ENCODE measurements at places on chromosomes 16 and 17. TPM values are rescaled to one million over a fixed set of nuclear protein-coding genes. Genes with fewer than 3 reads are reported as not detected.

GRCh38 chr16:4837733-4838501 lies 9.2 kb downstream of the GLYR1 start:
- DNase-seq = no peak

- DNase-seq = no peak
Measured at GRCh38 chr17:82039695-82040299, 2.3 kb upstream of the DCXR start.

The HERPUD1 gene
- 104 TPM for total RNA-seq

DNA sequence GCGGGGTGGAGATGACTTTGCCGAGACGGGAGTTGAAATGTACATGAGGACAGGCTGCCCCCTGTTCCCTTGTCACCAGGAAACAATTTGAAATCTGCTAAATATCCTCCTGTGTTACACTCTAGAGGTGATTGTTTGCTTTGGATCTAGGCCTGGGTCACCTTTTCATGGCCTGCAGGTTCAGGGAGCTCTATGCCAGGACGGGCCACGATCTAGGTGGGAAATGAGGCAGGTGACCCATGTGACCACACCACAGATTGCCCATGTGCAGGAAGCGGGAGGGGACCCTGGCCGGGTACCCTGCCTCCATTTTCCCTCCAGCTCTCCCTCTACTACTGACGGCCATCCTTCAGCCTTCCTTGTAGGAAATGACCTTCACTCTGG lies 43.4 kb downstream of the MEAK7 start:
- DNase-seq = no peak

DNA sequence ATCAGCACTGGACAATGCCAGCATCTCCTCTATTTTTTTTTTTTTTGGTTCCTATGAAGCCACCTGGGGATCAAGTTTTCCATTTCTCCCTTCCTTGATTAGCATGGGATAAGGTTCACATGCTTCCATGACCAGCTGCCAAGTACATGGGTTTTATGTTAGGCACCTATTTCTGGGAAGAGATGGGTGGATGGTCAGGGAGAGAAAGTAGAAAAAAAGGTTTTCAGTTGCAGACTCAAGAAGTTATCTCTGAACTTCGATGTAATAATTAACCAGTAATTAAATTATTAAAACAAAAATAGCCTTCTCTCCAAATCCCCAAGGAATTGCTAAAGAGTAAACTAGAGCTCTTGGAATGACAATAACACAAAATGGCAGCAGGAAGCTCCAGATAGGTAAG lies 164.9 kb upstream of the MAF start:
- no peak for DNase-seq

DNA sequence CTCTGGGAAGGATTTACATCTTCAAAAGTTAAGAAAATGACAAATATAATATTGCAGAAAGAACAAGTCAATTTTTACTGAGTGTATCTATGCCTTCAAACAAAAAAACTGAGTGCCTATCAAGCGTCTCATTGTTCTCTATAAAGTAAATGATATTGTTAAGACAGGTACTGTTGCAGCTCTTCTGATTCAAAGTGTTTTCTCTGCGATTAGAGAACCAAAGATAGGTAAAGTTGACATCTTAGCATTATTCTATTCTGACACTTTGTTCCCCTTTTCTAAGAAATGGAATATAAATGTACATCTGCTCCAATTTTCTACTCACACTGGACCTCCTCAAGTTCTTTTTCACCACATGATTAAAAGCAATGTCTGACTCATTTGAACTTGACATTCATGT lies 1317.7 kb downstream of the CDH11 start:
- no peak for DNase-seq

- no peak for DNase-seq
Measured at GRCh38 chr17:77321649-77322513, 181.1 kb downstream of the SEC14L1 start.

GRCh38 chr17:69884846-69885245 lies 190.2 kb upstream of the KCNJ16 start:
- DNase-seq = no peak

DNA sequence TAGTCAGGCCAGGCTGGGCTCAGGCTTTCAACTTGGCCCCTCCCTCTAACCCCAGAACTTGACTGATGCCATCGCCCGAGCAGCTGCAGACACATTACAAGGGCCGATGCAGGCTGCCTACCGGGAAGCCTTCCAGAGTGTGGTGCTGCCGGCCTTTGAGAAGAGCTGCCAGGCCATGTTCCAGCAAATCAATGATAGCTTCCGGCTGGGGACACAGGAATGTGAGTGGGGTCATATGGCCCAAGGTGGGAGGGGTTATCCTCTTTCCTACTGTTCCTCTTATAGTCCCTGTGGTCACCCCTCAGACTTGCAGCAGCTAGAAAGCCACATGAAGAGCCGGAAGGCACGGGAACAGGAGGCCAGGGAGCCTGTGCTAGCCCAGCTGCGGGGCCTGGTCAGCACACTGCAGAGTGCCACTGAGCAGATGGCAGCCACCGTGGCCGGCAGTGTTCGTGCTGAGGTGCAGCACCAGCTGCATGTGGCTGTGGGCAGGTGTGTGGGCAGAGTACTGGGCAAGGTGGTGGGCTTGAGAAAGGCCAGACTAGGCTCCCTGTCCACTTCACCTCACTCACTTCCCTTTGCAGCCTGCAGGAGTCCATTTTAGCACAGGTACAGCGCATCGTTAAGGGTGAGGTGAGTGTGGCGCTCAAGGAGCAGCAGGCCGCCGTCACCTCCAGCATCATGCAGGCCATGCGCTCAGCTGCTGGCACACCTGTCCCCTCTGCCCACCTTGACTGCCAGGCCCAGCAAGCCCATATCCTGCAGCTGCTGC lies 2.1 kb upstream of the NRN1L start:
- no peak for DNase-seq

- no peak for DNase-seq
Measured at GRCh38 chr17:4479340-4479981, 19.2 kb upstream of the SPNS2 start.

The RASL10B gene
- total RNA-seq = 0.82 TPM

The CACNG4 gene
- 6.0 TPM for total RNA-seq

The NRN1L gene
- 1.7 TPM for total RNA-seq

The BCL6B gene
- total RNA-seq = 13.3 TPM

- no peak for DNase-seq
Measured at GRCh38 chr17:73410586-73411312, 98.9 kb upstream of the CDC42EP4 start.

The RMI2 gene
- 14.1 TPM for total RNA-seq

DNA sequence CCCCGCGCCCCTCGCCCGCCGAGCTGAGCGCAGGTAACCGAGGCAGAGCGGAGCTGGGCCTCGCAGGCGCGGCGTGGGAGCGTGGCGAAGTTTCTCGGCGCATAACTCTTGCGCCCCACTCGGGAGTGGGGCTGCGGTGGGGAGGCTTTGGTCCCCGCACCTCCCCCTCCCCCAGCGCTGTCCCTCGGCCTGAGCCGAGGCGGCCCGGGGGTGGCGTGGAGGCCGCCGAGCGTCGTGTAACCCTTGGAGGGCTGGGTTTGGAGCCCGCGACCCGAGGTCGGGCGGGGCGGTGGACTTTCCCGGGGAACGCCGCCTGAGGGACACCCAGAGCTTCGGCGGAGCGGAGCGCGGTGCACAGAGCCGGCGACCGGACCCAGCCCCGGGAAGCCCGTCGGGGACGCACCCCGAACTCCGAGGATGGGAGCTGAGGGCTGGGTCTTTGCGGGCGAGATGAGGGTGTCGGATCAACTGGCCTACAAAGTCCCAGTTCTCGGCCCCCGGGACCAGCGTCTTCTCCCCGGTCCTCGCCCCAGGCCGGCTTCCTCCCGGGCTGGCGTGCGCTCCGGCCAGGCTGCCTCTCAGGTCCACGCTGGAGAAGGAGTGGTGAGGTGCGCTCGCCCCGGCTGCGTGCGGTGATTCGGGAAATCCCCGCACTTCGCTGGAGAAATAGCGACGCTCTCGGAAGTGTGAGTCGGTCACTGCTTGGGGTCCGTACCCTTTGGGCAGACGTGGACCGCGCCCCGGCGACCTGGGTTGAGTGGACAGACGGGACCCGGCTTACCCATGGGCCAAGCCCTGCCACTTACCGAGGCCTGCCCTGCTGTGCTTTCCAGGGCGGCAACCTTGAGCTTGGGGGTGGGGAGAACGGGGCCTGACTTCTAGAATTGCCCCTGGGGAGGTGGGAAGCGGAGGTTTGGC lies 168.4 kb downstream of the RAB11FIP4 start:
- no peak for DNase-seq

DNA sequence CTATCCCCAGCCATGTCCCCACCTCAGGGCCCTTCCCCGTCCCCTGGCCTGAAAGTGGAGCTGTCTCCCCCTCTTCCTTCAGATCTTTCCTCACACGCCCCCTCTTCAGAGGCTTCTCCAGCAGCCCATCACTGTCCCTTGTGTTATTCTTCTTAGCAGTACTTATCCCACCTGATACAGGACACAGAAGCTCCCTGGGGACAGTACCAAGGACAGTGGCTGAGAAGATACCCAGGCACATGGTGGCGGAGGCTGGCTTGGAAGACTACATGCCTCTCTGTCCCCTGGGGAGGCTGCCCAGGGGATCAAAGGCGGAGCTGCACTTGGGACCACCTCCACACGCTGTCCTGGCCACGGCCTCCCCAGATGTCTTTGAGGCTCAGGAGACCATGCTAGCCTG lies 23.9 kb downstream of the HSD11B2 start:
- DNase-seq = no peak

- no peak for DNase-seq
Measured at GRCh38 chr17:60390186-60390585, 1.7 kb downstream of the USP32 start.

DNA sequence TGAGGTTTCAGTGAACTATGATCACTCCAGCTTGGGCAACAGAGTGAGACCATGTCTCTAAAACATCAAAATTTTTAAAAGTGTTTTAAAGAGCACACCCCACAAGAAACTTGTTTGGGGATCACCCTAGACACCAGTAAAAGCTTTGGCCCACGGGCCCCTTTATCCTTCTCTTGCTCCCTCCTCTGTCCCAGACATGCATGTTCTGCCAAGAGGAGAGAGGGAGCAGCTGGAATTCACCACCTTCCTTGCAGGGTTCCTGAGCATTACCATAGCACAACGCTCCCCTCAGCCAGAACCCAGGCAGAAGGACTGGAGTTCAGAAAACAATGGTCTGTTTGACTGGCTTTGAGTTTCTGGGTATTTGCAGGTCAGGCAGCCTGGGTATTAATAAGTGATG lies 214.3 kb upstream of the CDH5 start:
- DNase-seq = no peak

The RABEP2 gene
- total RNA-seq = 21.4 TPM

GRCh38 chr16:11165349-11165748 lies 90.7 kb downstream of the SOCS1 start:
- DNase-seq = no peak

DNA sequence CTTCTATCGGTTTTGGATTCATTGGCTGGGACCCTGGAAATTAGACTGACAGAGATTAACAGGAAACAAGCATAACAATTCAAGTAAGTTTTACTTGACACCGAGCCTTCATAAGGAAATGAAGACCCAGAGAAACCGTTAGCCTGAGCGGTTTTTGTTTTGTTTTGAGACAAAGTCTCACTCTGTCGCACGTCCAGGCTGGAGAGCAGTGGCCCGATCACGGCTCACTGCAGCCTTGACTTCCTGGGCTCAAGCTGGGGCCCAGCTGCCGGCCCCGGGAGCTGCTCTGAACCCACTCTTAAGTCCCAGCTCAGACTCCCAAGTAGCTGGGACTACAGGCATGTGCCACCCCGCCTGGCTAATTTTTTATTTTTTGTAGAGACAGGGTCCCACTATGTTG lies 321.3 kb downstream of the SEC14L1 start:
- DNase-seq = no peak
